Tibial artery (tissue), 4 donors: ENCODE measurements at places on chromosomes 3 and 15.
A peak's percentile ranks its signal among the peaks of the same experiment; 100 is the strongest.

DNA sequence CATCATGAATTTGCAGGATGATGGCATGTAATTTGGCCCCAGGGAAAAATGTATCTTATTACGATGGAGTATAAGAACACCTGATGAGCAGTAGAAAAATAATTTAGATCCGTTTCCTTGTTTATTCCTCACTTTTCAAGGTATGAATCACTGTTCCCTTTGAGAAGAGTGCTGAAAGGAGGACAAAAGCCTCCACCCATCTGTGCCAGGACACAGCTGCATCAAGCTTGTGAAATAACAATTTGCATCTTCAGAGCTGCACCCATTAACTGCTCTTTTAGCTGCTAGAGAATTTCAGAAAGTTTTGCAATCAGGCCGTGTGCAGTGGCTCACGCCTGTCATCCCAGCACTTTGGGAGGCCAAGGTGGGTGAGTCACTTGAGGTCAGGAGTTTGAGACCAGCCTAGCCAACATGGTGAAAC, 9.6 kb downstream of the CLDND1 start:
- peaks cover 23% of the 10 kb centered on the region for H3K36me3 ChIP-seq
- no peak overlapping the region for H3K4me3 ChIP-seq
- DNase-seq = no peak
- H3K27ac ChIP-seq = no peak overlapping the region

GRCh38 chr3:106473576-106474475, 605.0 kb upstream of the CBLB start:
- H3K27ac ChIP-seq = no peak overlapping the region
- no peaks in the 10 kb centered on the region for H3K27me3 ChIP-seq
- no peak overlapping the region for H3K4me3 ChIP-seq
- no peaks in the 10 kb centered on the region for H3K4me1 ChIP-seq

GRCh38 chr3:43558171-43558570, 63.6 kb downstream of the ANO10 start:
- no peak overlapping the region for H3K27ac ChIP-seq
- H3K36me3 ChIP-seq = peaks cover 15% of the 10 kb centered on the region
- no peak for DNase-seq
- H3K4me3 ChIP-seq = no peak overlapping the region
- no peaks in the 10 kb centered on the region for H3K4me1 ChIP-seq

DNA sequence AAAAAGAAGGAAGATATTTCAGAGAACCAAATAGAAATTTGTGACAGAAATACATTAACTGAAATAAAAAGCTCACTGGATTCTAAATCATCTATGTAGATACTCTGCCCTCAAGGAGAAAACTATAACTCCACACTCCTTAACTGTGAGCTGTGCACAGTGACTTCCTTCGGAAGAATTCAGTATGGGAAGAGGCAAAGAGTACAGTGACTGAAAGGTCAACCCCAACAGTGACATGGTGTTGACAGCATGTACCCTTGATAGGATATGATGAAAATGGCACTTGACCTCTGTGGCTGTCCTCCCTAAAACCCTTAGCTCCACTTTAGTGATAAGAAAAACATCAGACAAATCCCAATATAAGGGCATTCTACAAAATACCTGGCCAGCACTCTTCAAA, 165.5 kb downstream of the ATP10A start:
- peaks cover 11% of the 10 kb centered on the region for H3K4me1 ChIP-seq
- no peaks in the 10 kb centered on the region for H3K27me3 ChIP-seq
- no peak overlapping the region for H3K27ac ChIP-seq
- no peak for DNase-seq
- H3K36me3 ChIP-seq = peaks cover 65% of the 10 kb centered on the region
- H3K4me3 ChIP-seq = no peak overlapping the region

- H3K27me3 ChIP-seq = no peaks in the 10 kb centered on the region
- H3K36me3 ChIP-seq = no peaks in the 10 kb centered on the region
- no peaks in the 10 kb centered on the region for H3K4me1 ChIP-seq
- no peak overlapping the region for H3K4me3 ChIP-seq
- no peak overlapping the region for H3K27ac ChIP-seq
Observed at GRCh38 chr3:76369170-76369569, 583.8 kb upstream of the ZNF717 start.

DNA sequence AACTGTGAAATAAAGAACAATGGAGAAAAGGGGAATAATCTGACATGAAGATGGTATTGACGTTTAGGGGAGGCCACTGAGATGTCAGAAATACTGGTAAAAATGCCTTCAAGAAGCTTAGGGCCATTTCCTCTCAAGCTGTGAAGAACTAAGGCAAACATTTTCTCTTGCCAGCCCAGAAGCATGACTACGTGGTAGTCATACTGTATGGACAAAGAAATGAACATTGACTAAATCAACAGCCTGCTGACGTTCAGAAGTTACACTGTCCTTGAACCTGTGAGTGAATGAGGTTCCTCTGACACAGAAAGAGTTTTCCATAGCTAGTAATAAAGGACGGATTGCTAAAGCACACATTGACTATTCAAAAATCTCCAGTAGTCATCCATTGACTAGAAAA, 121.0 kb downstream of the P3H2 start:
- no peak for DNase-seq
- no peak overlapping the region for H3K4me3 ChIP-seq
- no peak overlapping the region for H3K27ac ChIP-seq
- no peaks in the 10 kb centered on the region for H3K4me1 ChIP-seq
- no peaks in the 10 kb centered on the region for H3K36me3 ChIP-seq

- peak within 1 kb of the TSS; percentile 98 for H3K4me3 ChIP-seq
- peak within 1 kb of the TSS; percentile 98 for H3K27ac ChIP-seq
- H3K4me1 ChIP-seq = peaks cover 27% of the 10 kb centered on the region
Observed at GRCh38 chr15:72272213-72272996, at the start of gene PARP6. PARP6 (minus strand) TSS chr15:72272554; CDS start chr15:72267477, 5,077 bp downstream.

GRCh38 chr15:63559753-63560152, 37.4 kb upstream of the FBXL22 start:
- peaks cover 66% of the 10 kb centered on the region for H3K36me3 ChIP-seq
- no peaks in the 10 kb centered on the region for H3K4me1 ChIP-seq
- H3K27me3 ChIP-seq = no peaks in the 10 kb centered on the region
- H3K27ac ChIP-seq = no peak overlapping the region

DNA sequence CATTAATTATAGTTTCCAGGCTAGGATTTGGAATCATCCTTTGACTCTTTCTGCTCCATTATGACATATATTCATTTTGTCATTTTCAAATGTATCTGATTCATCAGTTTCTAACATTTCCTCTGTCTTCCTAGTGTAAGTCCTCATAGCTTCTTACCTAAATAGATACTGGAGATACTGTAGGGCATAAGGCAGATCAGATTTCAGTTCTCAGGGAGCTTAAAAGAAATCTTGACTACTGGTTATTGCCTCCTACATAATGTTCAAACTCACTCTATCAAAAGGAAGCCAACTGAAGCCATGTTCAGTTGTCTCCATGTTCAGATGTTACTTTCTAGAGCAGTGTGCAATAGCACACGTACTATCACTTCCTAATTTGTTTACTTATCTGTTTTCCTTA, 29.6 kb upstream of the CTDSPL2 start:
- H3K4me3 ChIP-seq = no peak overlapping the region
- peaks cover under 1% of the 10 kb centered on the region for H3K36me3 ChIP-seq
- no peak overlapping the region for H3K27ac ChIP-seq
- DNase-seq = no peak
- H3K27me3 ChIP-seq = no peaks in the 10 kb centered on the region
- H3K4me1 ChIP-seq = no peaks in the 10 kb centered on the region

DNA sequence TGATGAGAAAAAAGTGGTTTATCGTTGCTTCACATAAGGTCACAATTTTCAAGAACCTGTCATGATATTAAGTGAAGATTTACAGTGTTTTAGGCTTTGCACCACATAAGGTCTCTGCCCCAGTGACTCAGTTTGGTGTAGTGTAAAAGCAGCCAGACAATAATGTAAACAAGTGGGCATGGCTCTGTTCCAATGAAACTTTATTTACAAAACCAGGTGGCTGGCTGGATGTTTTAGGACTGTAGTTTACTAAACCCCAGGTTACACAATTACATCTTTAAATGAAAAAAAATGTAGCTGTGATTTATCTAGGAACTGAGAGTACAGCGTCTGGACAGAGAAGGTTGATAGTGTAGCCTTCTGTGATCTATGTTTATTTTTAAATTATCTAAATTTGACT, 9.7 kb upstream of the FBXL22 start:
- no peaks in the 10 kb centered on the region for H3K27me3 ChIP-seq
- H3K4me3 ChIP-seq = no peak overlapping the region
- no peak overlapping the region for H3K27ac ChIP-seq
- H3K36me3 ChIP-seq = peaks cover 44% of the 10 kb centered on the region

GRCh38 chr3:13404626-13405452, 15.3 kb downstream of the NUP210 start:
- H3K4me3 ChIP-seq = no peak overlapping the region
- H3K27ac ChIP-seq = no peak overlapping the region
- H3K4me1 ChIP-seq = no peaks in the 10 kb centered on the region
- no peaks in the 10 kb centered on the region for H3K27me3 ChIP-seq

GRCh38 chr15:63425426-63425985, 43.9 kb upstream of the CA12 start:
- no peaks in the 10 kb centered on the region for H3K27me3 ChIP-seq
- H3K4me3 ChIP-seq = no peak overlapping the region
- DNase-seq = no peak
- H3K27ac ChIP-seq = no peak overlapping the region
- no peaks in the 10 kb centered on the region for H3K36me3 ChIP-seq
- H3K4me1 ChIP-seq = no peaks in the 10 kb centered on the region

GRCh38 chr3:173096994-173097785, 43.8 kb downstream of the SPATA16 start:
- DNase-seq = no peak
- H3K27me3 ChIP-seq = no peaks in the 10 kb centered on the region
- no peak overlapping the region for H3K27ac ChIP-seq
- H3K4me1 ChIP-seq = no peaks in the 10 kb centered on the region

DNA sequence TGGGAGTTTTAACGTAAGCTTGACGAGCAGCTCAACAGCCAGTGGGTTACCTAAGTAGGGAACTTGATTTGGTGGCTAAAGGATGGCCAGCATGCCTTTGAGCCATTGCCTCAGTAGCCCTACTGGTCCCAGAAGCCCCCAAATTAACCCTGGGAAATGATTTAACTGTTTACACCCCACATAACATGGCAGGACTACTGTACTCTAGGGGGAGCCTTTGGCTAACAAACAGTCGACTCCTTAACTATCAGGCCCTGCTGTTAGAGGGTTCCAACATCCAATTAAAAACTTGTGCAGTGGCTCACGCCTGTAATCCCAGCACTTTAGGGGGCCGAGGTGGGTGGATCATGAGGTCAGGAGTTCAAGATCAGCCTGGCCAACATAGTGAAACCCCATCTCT, 9.4 kb upstream of the SMCO1 start:
- H3K36me3 ChIP-seq = no peaks in the 10 kb centered on the region
- no peak overlapping the region for H3K27ac ChIP-seq
- no peaks in the 10 kb centered on the region for H3K4me1 ChIP-seq
- H3K27me3 ChIP-seq = no peaks in the 10 kb centered on the region
- DNase-seq = no peak
- no peak overlapping the region for H3K4me3 ChIP-seq

GRCh38 chr15:49844390-49844789, 223.5 kb downstream of the DTWD1 start:
- no peak for DNase-seq
- H3K4me3 ChIP-seq = no peak overlapping the region
- no peak overlapping the region for H3K27ac ChIP-seq
- H3K36me3 ChIP-seq = no peaks in the 10 kb centered on the region
- H3K4me1 ChIP-seq = peaks cover 24% of the 10 kb centered on the region

- no peak for DNase-seq
- no peaks in the 10 kb centered on the region for H3K36me3 ChIP-seq
- H3K4me1 ChIP-seq = peaks cover 8% of the 10 kb centered on the region
- no peak overlapping the region for H3K27ac ChIP-seq
- no peaks in the 10 kb centered on the region for H3K27me3 ChIP-seq
- no peak overlapping the region for H3K4me3 ChIP-seq
Observed at GRCh38 chr15:69493406-69493805, 40.8 kb downstream of the RPLP1 start.

DNA sequence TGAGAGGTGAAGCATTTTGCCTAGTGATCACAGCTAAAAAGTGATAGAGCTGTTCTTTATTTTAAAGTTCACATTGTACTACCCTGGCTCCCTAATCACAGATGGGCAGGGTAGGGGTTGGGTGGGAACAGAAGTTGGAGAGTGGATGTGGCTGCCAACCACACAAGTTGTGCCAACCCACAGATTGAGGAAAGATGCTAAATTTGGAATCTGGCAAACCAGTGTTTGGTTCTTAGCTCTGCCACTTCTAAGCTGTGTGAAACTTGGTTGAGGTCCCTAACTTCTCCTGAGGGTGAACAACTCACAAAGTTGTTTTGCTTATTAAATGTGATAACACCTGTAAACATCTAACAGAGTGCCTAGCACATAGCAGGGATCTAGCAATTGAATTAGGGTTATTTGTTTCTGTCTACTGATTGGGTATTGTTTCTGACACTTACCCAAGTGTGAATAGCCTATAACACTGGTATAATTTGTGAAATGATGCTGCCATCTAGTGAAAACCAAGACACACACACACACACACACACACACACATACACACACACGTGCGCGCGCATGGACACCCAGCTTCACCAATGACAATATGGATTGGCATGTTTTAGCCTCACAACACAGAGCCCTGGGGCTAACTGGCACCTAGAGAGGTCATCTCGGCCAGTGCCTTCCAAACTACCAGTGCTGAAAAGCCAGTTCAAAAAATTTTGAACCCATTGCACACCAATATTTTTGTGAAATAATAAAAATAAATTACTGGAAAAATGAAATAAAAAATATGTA, 25.3 kb downstream of the ADGRG7 start:
- H3K27ac ChIP-seq = no peak overlapping the region
- DNase-seq = no peak
- H3K36me3 ChIP-seq = no peaks in the 10 kb centered on the region
- H3K27me3 ChIP-seq = no peaks in the 10 kb centered on the region

DNA sequence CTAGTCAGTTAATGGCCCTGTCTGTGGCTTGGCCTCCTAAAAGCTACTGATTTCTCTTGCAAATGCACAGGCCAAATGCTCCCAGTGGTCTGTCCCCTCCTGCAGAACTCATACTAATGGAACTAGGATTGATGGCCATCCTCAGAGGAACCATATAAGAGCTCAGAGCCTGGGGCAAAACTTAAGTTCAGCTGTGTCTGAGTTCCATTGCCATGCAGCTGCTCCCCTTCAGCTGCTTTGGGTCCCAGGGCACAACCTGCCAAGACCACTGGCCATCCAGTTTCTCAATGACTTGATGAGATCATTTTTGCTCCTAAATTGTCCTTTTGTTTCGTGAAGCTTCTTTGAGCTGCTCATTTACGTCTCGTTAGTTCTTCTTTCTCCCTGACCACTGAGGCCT, 529.5 kb upstream of the TBL1XR1 start:
- H3K27me3 ChIP-seq = no peaks in the 10 kb centered on the region
- peak overlapping the region; percentile 64 for H3K27ac ChIP-seq
- peaks cover 35% of the 10 kb centered on the region for H3K4me1 ChIP-seq
- no peaks in the 10 kb centered on the region for H3K36me3 ChIP-seq

DNA sequence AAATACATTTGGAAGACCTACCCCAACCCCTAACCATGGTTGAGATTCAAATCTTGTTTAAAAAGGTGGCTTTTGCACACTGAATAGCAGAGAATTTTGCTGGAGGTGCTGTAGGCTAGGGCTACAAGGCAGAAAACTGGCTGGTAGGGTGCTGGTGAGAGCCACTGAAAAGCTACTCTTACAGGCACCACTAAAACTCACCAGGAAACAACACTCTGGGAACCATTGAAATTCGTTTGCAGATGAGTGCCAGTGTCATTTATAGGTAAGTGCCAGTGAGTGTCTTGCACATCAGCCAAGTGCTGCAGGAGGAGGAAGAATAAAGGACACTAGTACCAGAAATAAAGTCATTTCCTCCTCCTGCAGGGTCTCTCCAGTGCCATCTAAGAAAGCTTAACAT, 610.2 kb downstream of the ZNF385D start:
- H3K27me3 ChIP-seq = no peaks in the 10 kb centered on the region
- H3K27ac ChIP-seq = no peak overlapping the region
- DNase-seq = no peak
- no peak overlapping the region for H3K4me3 ChIP-seq
- no peaks in the 10 kb centered on the region for H3K4me1 ChIP-seq
